ENCODE measurements at places on chromosomes 5 and 9. TPM values are rescaled to one million over a fixed set of nuclear protein-coding genes. Genes with fewer than 3 reads are reported as not detected.

DNA sequence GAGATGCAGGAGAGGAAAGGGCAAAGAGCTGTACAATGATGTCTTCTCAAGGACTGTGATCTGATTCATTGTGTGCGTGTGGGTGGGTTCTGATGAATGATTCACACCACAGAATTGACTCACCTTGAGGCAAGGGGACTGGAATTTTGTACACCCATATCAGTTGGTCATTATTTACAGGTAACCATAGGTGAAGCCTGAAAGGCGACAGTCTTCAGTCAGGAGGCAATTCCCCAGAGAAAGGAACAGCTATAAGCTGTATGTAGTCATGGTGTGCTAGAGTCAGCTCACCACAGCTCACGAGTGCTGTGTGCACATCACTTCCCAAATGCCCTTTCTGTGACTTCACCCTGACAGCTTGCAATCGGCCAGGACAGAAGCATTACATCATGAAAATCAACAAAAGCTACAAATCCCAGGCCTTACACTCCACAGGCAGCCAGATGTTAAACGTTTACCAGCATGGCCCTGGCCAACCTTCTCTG, 87.6 kb upstream of the RPS23 start:
- DNase-seq = peak; percentile 74

GRCh38 chr9:3730511-3730922, 204.7 kb upstream of the RFX3 start:
- DNase-seq = no peak

DNA sequence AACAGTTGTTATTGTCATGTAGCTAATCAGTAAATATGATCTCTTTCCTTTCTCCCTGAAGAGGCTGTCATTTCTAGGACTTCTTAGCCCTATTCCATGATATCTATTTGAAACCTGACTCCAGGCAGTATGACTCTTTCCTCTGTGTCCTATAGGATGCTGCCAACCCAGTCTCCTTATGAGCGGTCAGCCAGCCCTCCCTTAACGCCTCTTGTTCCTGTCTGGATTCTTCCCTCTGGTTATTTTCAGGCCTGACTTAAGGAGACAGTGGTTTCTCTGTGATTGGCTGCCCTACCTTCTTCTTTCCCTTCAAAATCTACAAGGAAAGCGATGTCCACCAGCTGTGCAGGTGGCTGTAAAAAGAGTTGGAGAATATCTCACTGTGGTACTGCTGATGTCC, 19.4 kb upstream of the C5orf63 start:
- DNase-seq = no peak

Gene LRRTM2
- total RNA-seq = not detected

Gene RAD23B
- 115 TPM for total RNA-seq

Gene SLC6A18
- not detected for total RNA-seq
